ENCODE measurements at places on chromosomes 2 and 18.

DNA sequence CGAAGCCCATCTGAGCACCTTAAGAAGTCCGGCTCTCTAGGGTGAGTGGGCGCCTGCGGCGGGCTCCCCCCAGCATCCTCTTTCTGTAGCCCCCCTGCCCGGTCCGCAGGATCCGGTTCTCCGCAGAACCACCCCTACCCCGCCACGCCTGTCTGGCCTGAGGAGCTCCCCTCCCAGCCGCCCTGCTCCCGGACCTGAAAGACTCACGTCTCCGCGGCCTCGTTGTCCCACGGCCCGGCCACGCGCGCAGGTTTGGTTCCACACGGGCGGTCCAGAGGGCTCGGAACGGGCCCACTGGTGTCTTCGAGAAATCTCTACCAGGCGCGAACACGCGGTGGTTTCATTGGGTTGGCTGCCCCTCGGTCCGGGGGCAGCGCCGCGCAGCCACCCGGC, 237 bp downstream of the SLC39A6 start:
- no peak for DNase-seq

- DNase-seq = peak; percentile 31
Observed at GRCh38 chr2:208466151-208466919, 59.7 kb downstream of the PTH2R start.

- DNase-seq = no peak
Observed at GRCh38 chr2:160608599-160608998, 115.0 kb upstream of the RBMS1 start.

DNA sequence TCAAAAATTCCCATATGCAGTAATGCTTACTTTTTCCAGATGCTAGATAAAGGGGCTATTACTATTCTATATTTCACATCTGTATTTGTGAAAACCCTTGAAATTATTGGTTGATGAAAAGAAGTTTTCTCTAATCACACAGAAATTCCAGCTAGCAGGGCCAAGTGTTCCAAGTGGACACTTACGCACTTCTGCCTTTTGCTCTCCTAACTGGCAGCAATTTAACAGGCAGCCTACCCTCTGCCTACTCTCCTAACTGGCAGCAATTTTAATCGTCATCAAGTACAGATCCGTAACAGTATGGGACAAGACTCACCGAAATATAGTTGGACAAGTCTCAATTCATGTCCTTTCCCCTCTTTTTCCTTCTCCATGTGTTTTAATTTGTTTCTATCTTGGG, 12.0 kb downstream of the LRRC30 start:
- no peak for DNase-seq

DNA sequence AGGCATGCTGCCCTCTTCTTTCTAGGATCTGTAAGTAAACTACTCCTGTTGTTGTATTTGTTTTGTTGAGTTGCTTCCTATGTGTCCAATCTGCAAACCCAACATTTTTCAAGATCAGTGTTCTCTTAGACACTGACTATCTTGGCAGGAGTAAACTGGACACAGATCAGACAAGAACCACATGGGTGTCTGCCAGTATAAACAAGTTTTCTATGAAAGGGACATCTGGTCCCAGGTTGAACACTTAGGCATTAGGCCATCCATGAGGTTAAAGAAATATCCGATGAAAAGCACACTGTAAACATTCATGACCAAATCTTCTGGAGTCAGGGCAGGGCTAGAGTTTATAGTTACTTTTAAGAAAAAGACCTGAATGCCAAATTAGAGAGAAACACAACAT, 441.8 kb downstream of the NYAP2 start:
- DNase-seq = no peak

Data from RCC 7860 (cell line).